Ascending aorta (tissue), 2 donors: ENCODE measurements at places on chromosomes 3 and 15. TPM values are rescaled to one million over a fixed set of nuclear protein-coding genes. Genes with fewer than 3 reads are reported as not detected.

GRCh38 chr15:70582143-70582945, 181.0 kb downstream of the UACA start:
- DNase-seq = no peak
- no peaks in the 10 kb centered on the region for H3K4me1 ChIP-seq
- H3K27ac ChIP-seq = no peak overlapping the region
- H3K4me3 ChIP-seq = no peak overlapping the region

- no peaks in the 10 kb centered on the region for H3K4me1 ChIP-seq
- no peak for DNase-seq
- H3K4me3 ChIP-seq = no peak overlapping the region
- no peaks in the 10 kb centered on the region for H3K27me3 ChIP-seq
- no peaks in the 10 kb centered on the region for H3K36me3 ChIP-seq
- no peak overlapping the region for H3K27ac ChIP-seq
These were observed 19.1 kb downstream of the FAM174B start for GRCh38 chr15:92636401-92636907.

- no peaks in the 10 kb centered on the region for H3K36me3 ChIP-seq
- no peaks in the 10 kb centered on the region for H3K4me1 ChIP-seq
These were observed 73.0 kb upstream of the GAP43 start for GRCh38 chr3:115550285-115550761.

- peaks cover 56% of the 10 kb centered on the region for H3K36me3 ChIP-seq
- no peak overlapping the region for H3K4me3 ChIP-seq
- no peak for DNase-seq
- H3K27ac ChIP-seq = no peak overlapping the region
These were observed 259.1 kb upstream of the TPM1 start for GRCh38 chr15:62783303-62783957.

DNA sequence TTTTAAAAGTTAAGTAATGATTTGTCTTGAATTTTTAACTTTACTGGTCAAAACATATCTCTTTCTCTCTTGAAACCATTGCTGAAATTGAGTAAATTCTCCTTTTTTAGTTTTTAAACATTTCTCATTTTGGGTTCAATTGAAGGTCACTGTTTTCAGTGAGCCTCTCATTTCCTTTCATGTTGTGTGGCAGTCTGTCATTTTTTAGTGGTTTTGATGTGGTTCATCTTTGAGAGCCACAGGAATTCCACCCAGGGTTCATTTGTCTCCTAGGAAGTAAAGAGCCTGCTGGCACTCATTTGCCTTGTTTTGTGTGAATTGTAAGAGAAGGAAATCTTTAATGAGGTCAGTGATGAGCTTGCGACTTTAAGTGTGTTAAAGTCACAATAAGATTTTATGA, 10.4 kb downstream of the CLDN11 start:
- no peaks in the 10 kb centered on the region for H3K36me3 ChIP-seq
- no peaks in the 10 kb centered on the region for H3K27me3 ChIP-seq
- no peak overlapping the region for H3K27ac ChIP-seq
- no peaks in the 10 kb centered on the region for H3K4me1 ChIP-seq
- DNase-seq = no peak

DNA sequence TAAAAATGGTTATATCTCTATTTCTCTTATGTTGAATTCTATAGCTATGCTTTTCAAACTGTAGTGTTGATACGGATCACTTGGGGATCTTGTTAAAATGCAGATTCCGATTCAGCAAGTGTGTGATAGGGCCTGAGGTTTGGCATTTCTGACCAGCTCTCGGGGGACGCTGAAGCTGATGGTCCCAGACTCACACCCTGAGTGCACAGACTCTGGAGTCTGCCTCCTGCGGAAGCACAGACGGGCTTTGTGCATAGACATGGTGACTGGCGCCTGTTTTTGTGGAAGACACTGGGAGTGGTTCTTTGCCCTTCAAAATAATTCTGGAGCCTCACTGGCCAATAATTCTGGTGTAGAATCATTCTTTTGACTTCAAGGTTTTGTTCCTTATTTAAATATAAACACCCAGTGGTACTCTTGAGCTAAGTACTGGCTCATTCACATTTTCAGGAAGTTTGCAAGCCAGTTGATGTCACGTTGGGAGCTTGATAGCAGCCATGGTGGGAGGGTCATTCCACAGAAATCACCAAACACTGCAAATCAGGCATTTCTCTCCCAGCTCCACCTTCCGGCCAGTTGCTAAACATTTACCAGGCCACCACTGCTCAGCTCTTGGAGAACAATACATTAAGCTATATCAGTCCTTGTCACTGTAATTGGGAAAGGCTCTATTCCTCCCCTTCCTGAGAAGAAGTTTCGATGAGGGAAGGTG, 19.2 kb downstream of the CLDN11 start:
- H3K4me3 ChIP-seq = no peak overlapping the region
- H3K27me3 ChIP-seq = no peaks in the 10 kb centered on the region
- no peak for DNase-seq

AQP9 gene
- total RNA-seq = 0.43 TPM

ZNF662 gene
- 7.7 TPM for total RNA-seq

- H3K27me3 ChIP-seq = no peaks in the 10 kb centered on the region
- H3K4me1 ChIP-seq = peaks cover 55% of the 10 kb centered on the region
- no peak for DNase-seq
- peak overlapping the region; percentile 89 for H3K4me3 ChIP-seq
- H3K36me3 ChIP-seq = peaks cover 25% of the 10 kb centered on the region
These were observed 1.4 kb downstream of the MFGE8 start for GRCh38 chr15:88911766-88912118.

GRCh38 chr3:189507856-189508255, 123.3 kb upstream of the TP63 start:
- DNase-seq = no peak
- no peaks in the 10 kb centered on the region for H3K27me3 ChIP-seq

C3orf85 gene
- total RNA-seq = not detected

GRCh38 chr3:187975561-187976364, 178.2 kb upstream of the LPP start:
- no peak for DNase-seq
- H3K36me3 ChIP-seq = no peaks in the 10 kb centered on the region
- no peaks in the 10 kb centered on the region for H3K4me1 ChIP-seq

- no peak for DNase-seq
- peaks cover 83% of the 10 kb centered on the region for H3K36me3 ChIP-seq
- H3K4me3 ChIP-seq = no peak overlapping the region
- H3K4me1 ChIP-seq = no peaks in the 10 kb centered on the region
- H3K27me3 ChIP-seq = no peaks in the 10 kb centered on the region
These were observed 67.4 kb downstream of the SNRPN start for GRCh38 chr15:25022233-25022632.

DNA sequence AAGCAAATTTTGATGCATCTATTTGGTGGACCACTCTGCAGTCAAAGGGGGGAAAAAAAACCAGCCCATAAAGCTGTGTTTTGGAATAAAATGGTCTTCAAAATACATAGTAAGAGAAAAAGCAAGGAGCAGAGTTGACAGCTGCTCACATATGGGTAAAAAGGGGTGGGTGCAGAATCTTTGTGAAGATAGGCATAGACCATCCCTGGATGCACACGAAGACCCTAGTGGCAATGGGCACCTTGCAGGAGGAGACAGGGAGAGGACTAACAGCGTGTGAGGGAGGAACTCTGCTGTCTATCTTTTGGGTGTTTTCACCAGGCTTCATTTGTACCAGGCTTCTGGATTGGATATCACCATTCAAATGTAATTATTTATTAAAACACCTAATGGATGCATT, 43.9 kb downstream of the CTNNB1 start:
- H3K36me3 ChIP-seq = peaks cover 15% of the 10 kb centered on the region
- no peak overlapping the region for H3K27ac ChIP-seq
- H3K27me3 ChIP-seq = no peaks in the 10 kb centered on the region
- H3K4me1 ChIP-seq = no peaks in the 10 kb centered on the region
- H3K4me3 ChIP-seq = no peak overlapping the region
- DNase-seq = no peak

DNA sequence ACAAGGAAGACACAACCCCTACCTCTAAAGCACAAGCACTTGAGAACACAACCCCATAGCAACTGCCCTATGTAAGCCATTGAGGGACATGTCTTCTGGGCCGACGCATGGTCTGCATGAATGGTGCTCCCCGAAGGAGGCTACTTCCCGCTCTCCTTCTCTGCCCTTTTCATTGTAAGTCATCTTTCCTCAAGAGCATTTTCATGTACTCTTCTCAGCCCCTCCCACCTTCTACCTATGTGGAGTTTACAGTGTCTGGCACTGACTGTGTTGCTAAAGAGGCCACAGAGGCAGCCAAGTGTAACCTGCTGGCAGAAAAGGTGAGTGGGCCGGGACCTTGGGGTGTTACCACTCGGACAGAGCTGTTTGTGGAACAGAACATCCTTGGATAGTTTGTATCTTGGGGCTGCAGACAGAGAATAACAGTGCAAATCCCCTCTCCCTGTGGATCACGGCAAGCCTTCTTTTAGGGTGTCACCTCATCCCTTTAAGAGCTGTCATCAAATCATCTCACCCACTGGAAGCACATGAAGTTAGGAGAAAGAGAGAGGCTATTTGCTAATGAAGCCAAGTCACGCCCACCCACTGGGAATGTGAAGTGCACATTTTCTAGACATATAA, 5.6 kb downstream of the AHSG start:
- DNase-seq = no peak
- H3K4me1 ChIP-seq = peaks cover 2% of the 10 kb centered on the region
- no peaks in the 10 kb centered on the region for H3K27me3 ChIP-seq
- H3K27ac ChIP-seq = no peak overlapping the region
- H3K4me3 ChIP-seq = no peak overlapping the region

- no peaks in the 10 kb centered on the region for H3K36me3 ChIP-seq
- no peak overlapping the region for H3K4me3 ChIP-seq
- no peak for DNase-seq
- no peaks in the 10 kb centered on the region for H3K27me3 ChIP-seq
- no peaks in the 10 kb centered on the region for H3K4me1 ChIP-seq
These were observed 27.3 kb upstream of the FILIP1L start for GRCh38 chr3:100141586-100141985.

MYO5A gene
- total RNA-seq = 55.0 TPM

RNF123 gene
- total RNA-seq = 33.1 TPM

- peak; percentile 88 for DNase-seq
- H3K27ac ChIP-seq = peak overlapping the region; percentile 80
- peaks cover 44% of the 10 kb centered on the region for H3K4me1 ChIP-seq
- H3K4me3 ChIP-seq = no peak overlapping the region
- no peaks in the 10 kb centered on the region for H3K36me3 ChIP-seq
These were observed 52.8 kb downstream of the SEMA5B start for GRCh38 chr3:122974764-122975162.

DNA sequence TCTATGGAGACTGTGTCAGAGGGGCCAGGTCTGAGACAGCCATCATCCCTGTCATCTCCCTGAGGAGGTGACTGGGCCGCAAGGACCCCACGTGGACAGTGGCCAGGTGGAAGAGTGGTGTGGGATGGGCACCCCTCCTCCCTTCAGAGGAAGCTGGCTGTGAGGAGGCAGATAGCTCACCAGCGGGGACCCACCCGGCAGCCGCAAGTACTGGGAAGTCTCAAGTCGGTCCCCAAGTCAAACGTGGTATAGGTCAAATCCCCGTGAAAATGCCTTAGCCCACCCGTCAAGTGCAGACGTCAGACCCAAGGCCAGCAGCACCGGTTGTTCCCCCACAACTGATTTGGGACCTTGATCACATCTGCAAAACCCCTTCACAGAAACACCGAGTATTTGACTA, 12.3 kb upstream of the KLF13 start:
- no peaks in the 10 kb centered on the region for H3K27me3 ChIP-seq
- no peaks in the 10 kb centered on the region for H3K4me1 ChIP-seq
- no peaks in the 10 kb centered on the region for H3K36me3 ChIP-seq
- H3K4me3 ChIP-seq = no peak overlapping the region

DNA sequence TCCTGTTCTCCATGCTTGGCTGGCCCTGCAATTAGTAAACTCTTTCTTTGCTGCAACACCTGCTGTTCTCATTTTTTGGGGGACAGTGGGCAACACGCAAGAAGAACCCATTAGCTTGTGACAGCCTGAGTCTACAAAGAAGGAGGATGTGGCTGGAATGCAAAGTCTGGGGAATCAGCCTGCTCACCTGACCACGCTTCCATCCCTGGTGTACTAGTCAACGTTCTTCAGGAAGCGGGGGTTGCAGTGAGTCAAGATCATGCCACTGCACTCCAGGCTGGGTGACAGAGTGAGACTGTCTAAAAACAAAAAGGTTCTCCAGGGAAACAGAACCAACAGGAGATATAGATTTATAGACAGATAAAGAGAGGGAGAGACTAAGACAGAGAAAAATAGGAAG, 27.7 kb upstream of the KBTBD12 start:
- no peaks in the 10 kb centered on the region for H3K36me3 ChIP-seq
- H3K27me3 ChIP-seq = no peaks in the 10 kb centered on the region
- H3K4me3 ChIP-seq = no peak overlapping the region
- DNase-seq = no peak
- no peaks in the 10 kb centered on the region for H3K4me1 ChIP-seq

- H3K36me3 ChIP-seq = no peaks in the 10 kb centered on the region
- peak overlapping the region; percentile 54 for H3K27ac ChIP-seq
- H3K4me3 ChIP-seq = no peak overlapping the region
These were observed 44.2 kb upstream of the THRB start for GRCh38 chr3:24538891-24539290.

DNA sequence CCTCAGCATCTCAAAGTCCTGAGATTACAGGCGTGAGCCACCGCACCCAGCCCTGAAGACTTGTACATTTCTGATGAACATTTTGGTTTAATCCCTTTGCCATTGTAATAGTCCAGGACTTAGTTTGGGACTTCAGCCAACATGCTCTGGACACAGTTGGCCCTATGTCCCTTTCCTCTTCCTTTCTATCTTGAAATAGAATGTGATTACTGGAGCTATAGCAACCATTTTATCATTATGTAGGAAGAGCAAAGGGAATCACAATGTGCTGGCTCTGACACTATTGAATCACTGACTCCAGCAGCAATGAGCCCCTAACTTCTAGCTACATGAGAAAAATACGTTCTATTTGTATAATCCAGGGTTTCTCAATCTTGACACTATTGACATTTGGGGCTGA, 34.8 kb upstream of the MRPL3 start:
- H3K36me3 ChIP-seq = no peaks in the 10 kb centered on the region
- no peak overlapping the region for H3K4me3 ChIP-seq
- H3K27me3 ChIP-seq = no peaks in the 10 kb centered on the region
- no peaks in the 10 kb centered on the region for H3K4me1 ChIP-seq

CIB2 gene
- total RNA-seq = 6.7 TPM

GRCh38 chr3:58022490-58022889, 14.3 kb downstream of the FLNB start:
- no peaks in the 10 kb centered on the region for H3K27me3 ChIP-seq
- no peak overlapping the region for H3K4me3 ChIP-seq
- no peak for DNase-seq
- peaks cover 65% of the 10 kb centered on the region for H3K4me1 ChIP-seq
- no peaks in the 10 kb centered on the region for H3K36me3 ChIP-seq

GRCh38 chr15:42402455-42403205, 43.3 kb downstream of the CAPN3 start:
- no peak for DNase-seq
- H3K27ac ChIP-seq = no peak overlapping the region
- H3K4me3 ChIP-seq = no peak overlapping the region
- H3K4me1 ChIP-seq = no peaks in the 10 kb centered on the region

DNA sequence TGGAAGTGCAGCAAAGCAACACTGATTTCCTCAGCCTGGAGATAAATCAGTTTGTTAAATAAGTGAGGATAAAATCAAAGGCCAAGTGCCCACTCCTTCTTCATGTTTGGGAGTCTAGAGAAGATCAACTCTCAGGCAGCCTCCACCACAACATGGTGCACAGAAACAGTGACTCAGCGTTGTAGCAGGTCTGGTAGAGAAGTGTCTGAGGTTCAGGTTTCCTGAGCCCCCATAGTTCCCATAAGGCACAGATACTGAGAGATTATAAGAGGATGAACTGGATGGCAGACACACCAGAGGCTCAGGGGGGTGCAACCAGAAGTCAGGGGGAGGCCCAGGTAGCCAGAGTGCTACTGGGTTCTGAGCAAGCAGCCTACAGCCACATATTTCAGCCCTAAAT, 166.7 kb downstream of the FRMD5 start:
- H3K4me1 ChIP-seq = no peaks in the 10 kb centered on the region
- H3K27ac ChIP-seq = no peak overlapping the region
- no peak for DNase-seq
- H3K36me3 ChIP-seq = no peaks in the 10 kb centered on the region

ZNF501 gene
- total RNA-seq = not detected

FBXL2 gene
- total RNA-seq = 33.4 TPM

SLC12A1 gene
- total RNA-seq = not detected

ITGA11 gene
- total RNA-seq = 136 TPM
